ENCODE measurements at places on chromosomes 11 and 22.

DNA sequence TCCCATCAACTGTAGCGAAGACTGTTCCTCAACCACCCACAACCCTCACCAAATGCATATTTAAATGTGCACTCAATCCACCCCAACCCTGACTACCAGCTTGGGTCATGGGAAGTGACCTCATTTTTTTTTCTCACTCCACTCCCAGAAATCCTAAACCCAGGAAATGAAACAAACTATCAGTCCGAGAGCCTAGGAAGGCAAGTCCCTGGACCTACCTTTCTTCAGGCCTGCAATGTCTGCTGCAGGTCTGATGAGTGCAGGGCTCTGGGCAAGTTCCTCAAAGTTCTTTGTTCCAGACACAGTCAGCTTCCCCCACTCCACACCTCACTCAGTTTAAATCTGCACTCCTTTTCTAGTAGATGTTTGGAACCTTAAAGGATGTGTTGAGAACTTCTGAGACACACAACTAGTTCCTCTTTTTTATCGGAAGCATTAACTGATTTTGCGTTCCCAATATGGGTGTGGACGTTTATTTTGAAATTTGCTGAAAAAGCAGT lies at the start of gene MS4A4E:
TSS of gene MS4A4E (minus strand) at position 398 of the 500 bp plus-strand sequence. CDS start 13,082 bp downstream, outside the sequence.
- DNase-seq = no peak

DNA sequence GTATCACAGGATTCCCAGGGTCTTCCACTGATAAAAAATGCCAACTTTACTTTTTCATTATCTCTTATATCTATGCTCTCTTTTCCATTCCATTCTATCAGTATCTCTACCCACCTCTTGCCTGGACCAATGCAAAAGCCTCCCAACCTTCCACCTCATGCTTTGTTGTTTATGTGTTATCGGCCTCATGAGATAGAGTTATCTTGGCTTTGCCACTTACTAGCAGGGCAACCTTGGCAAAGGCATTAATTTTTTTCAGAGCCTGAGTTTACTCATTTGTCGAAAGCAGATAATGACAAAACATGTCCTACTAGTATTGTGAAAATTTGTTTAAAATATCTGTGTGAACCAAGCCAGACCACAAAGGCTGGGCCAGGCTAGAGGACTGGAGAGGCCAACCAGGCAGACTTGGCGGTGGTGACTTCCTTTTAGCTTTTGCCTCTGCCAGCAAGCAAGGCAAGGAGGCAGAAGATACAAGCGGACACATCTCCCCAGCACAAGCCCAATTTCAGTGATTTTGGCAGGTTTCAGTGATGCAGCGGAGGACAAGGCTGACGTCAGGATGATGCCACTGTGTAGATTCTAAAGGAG lies 106.9 kb downstream of the ADAMTS15 start:
- DNase-seq = no peak

- DNase-seq = peak; percentile 41
Observed at GRCh38 chr11:2270322-2271076, at the start of gene ASCL2. ASCL2 (minus strand) TSS chr11:2270588; CDS start chr11:2270332, 256 bp downstream.

DNA sequence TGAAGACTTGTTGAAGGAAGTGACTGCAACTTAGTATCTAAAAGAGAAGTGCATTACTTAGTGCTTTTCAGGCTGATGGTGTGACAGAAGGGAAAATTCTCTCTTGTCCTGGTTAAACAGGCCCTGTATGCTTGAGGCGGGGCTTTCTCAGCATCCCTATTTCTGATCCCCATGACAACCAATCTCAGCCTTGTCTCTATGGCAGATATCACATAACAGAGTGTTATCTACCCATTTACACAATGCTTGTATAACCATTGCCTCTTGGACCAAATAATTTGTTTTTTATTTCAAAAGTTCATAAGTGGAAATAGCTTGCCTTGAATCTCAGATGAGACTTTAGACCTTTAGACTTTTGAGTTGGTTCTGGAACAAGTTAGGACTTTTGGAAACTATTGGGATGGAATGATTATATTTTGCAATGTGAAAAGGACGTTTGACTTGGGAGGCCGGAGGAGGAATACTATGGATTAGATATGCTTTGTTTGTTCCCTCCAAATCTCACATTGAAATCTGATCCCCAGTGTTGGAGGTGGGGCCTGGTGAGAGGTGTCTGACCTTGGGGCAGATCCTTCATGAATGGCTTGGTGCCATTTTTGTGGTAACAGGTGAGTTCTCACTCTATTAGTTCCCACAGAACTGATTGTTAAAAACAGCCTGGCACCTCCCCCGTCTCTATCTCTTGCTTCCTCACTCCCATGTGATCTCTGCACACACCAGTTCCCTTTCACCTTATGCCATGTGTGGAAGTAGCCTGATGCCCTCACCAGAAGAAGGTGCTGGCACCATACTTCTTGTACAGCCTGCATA lies 3.1 kb upstream of the GLYAT start:
- DNase-seq = no peak

- peak; percentile 92 for DNase-seq
Observed at GRCh38 chr22:19478901-19479354, at the start of gene UFD1. UFD1 (minus strand) TSS chr22:19479193; CDS start chr22:19479085, 108 bp downstream.

- DNase-seq = no peak
Observed at GRCh38 chr11:8773916-8774539, 91.4 kb downstream of the RPL27A start.

GRCh38 chr22:18085188-18085587 lies 7.4 kb downstream of the PEX26 start:
- no peak for DNase-seq

DNA sequence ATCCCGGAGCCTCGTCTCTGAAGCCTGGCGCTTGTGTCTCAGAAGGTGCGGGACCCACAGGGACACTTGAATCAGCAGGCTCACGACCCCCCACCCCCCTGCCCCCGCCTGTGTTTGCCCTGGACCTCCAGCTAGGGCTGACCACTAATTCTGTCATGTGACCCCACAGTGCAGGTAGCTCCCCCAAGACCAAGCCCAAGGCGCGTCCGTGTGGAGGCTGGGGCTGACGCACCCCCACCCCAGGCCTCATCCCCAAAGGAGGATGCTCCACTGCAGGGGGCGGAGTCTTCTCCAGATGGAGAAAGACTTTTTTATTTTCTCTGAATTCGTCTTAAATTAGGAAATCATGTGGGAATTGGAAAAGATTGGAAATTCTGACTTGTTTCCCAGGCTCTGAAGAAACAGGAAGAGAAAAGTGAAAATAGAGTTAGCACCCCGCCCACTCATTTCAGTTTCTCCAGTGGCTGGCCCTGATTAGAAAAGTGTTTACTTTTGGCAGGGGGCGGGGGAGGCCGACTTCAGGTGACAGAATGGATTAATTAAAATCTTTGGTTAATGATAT lies 1.0 kb upstream of the RELA start:
- no peak for DNase-seq

DNA sequence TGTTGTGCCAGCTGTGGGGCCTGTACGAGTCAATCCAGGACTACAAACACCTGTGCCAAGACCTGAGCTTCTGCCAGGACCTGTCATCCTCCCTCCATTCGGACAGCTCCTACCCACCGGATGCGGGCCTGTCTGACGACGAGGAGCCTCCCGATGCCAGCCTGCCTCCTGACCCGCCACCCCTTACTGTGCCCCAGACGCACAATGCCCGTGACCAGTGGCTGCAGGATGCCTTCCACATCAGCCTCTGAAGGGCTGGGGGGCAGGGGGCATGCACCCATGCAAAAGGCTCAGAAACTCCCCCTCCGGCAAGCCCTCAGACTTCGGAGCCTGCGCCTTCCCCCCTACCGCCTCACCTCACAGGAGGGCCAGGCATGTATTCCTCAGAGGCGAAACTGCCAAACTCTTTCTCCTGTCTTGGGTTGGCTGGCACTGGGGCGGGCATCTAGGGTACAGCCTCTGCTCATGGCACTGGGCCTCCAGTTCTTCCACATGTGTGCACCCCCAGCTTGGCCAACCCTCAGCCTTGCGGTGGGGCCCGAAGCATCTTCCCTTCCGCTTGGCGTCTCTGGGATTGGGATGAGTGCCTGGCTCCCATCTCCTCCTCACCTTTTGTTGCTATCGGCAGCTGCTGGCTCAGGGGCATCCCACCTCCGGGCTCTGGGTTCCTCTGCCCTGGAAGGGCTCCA lies 1.2 kb downstream of the FAM89B start:
- no peak for DNase-seq

DNA sequence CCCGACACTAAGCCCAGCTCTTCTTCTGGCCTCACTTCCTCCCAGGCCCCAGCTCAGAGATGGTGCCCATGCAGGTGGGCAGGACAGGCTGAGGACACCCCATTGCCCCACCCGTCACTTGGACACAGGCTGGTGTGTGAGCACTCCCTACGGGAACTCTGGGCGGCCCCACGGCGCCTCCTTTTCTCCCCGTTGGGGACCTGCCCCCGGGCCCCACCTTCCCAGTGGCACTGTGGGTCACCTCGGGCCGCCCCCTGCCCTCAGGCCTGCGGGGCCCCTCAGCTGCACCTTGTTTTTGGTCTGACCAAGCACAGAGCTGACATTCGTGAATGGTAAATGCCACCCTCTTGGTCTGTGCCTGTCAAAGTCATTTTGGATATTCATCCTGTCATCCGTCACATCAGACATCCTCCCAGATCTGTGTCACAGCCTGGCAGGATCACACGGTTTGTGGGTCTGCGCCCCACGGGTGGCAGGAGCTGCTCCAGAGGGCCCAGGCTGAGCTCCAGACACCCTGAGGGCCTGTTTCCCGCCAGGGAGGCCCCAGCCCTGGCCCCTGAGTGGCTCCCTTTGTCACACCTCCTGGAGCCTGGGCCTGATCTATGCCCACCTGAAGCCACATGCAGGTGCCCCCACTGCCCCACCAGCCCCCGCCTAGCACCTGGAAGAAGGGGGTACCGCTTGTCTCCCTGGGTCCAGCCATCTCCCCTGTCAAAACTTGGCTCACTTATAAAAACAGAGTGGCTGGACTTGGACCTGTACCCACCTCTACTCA lies 1188.5 kb downstream of the BRD1 start:
- no peak for DNase-seq

GRCh38 chr22:48894804-48895250 lies 932.8 kb downstream of the BRD1 start:
- peak; percentile 55 for DNase-seq

DNA sequence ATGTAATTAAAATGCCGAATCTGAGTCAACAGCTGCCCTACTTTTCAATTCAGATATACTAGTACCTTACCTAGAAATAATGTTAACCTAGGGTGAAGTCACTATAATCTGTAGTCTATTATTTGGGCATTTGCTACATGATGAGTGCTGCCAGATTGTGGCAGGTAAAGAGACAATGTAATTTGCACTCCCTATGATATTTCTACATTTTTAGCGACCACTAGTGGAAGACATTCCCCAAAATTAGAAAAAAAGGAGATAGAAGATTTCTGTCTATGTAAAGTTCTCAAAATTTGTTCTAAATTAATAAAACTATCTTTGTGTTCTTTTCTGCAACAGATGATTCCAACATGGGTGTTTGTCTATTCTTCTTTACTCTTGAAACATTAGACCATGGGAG lies 14.1 kb downstream of the MS4A1 start:
- no peak for DNase-seq

GRCh38 chr22:49357661-49358440 lies 469.8 kb downstream of the BRD1 start:
- peak; percentile 59 for DNase-seq

DNA sequence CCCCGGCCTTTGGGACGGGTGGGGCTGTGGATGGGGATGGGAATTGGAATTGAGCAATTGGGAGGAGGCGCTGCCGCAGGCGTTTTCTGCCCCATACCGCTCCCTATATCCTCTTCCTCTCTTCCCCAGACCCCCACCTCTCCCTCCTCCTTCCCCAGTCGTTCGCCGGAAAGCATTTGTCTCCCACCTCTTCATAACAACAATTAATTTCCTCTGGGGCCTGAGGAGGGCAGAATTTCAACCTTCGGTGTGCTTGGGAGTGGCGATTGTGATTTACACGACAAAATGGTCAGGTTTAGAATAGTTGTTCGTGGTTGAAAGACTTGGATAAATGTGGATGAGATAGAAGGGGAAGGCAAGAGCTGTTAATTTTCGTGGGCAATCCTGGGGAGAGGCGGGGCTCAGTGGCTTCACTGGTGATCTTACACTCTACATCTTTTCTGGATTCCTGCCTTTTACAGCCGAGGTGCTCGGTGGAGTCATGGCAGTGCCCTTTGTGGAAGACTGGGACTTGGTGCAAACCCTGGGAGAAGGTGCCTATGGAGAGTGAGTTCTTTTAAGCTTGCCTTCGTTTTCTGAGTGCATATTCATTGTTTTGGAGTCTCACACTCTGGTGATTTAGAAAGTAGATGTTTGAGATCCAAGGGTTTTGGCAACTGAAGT lies 1.5 kb downstream of the CHEK1 start:
- no peak for DNase-seq

- no peak for DNase-seq
Observed at GRCh38 chr11:57647372-57647771, 2.3 kb downstream of the YPEL4 start.

DNA sequence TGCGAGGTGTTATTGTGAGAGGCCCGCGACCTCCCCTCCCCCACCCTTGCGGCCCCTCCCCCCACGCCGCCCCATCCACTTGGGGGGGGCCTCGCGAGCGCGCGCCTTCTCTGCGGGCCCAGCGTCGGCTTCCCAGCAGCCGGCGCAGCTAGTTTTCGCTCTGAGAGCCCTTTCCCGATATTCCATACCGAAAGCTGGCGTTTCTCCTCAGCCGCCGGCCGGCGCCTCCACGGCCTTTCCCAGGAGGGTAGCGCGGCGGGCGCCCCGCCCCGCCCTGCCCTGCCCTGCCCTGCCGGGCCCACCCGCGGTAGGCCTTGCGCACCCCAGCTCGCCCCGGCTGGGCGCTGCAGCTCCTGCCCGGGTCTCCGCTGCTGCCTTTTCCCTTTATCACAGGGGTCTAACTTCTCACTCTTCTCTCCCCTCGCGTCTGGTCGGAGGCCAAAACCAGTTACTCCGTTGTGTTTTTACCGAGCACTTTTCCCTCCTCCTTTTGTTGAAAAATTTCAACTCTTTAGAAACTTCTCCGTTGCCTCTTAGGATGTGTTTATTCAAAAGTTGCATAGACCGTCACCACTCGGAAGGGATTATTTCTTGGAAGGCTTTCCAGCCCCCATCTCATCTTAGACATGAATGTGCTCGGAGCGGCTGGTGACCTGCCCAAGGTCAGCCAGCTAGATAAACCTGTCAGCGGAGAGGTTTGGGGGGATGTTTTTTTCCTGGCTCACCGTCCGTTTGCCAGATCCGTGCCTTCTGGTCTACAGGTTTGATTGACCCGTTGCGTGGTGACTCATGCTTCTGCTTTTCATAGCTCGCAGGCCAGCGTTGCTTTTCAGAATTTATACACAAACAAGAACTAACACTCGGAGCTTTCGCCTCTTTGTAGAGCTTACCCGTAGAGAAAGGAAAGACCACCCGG lies 648 bp downstream of the PAFAH1B2 start:
- peak; percentile 77 for DNase-seq

DNA sequence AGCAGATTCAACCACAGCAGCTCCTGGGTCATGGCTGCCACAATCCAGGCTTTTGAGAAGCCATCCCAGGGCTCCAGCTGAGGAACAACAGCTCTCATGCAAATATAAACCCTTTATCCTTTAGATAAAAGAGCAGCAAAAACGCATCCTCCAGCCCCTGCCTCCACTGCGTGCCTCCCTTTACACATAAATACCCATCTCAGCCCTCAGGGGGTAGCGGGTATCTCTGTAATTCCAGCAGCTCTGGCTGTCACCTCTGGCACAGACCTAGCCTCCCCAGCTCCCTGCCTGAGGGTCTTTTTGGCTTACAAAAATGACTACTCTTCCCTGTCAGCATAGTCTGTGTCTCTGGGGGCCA lies 21.6 kb downstream of the LMO1 start:
- DNase-seq = no peak
